ENCODE measurements at places on chromosomes 2 and 18.

DNA sequence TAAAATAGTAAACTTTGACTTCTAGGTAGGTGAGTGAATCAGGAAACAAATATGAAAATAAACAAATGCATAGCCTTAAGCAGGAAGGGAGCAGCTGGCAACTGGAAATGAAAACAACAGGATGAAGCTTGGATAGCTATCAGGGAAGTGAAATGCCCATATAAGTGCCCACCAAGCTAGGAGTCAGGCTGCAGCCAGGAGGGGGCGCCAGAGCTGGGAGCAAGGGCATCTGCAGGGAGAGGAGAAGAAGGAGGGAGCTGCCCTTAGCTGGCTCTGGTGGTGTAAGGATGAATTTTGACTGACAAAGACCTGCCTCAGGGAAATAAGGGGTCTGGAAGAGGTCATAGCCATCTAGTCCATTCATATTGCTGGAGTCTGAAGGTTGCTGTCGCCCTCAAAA is 298.3 kb downstream of the TDRD15 start:
- DNase-seq = peak; percentile 95

GRCh38 chr2:51350100-51350499 is 318.2 kb upstream of the NRXN1 start:
- DNase-seq = no peak

GRCh38 chr2:204306667-204307066 is 238.6 kb upstream of the PARD3B start:
- no peak for DNase-seq

GRCh38 chr2:231197706-231198290 is 633 bp upstream of the ARMC9 start:
- DNase-seq = no peak

DNA sequence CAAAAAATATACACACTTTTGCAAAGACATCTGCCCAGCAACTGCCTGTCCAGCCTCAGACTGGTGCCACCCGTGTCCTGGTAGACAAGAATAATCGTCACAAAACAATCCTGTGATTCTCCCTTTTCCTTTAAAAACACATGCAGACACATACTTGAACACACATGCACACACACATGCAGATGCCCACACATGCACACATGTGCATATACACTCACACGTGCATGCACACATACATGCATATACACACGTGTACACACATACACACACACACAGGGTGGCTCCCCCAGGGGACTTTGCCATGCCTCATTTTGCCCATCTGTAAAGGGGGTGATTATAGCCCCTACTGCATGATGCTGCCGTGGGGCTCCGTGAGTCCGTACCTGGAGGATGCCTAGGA is 24.9 kb upstream of the ALPP start:
- no peak for DNase-seq

- DNase-seq = peak; percentile 38
Observed at GRCh38 chr2:96156926-96157648, 11.8 kb upstream of the DUSP2 start.

DNA sequence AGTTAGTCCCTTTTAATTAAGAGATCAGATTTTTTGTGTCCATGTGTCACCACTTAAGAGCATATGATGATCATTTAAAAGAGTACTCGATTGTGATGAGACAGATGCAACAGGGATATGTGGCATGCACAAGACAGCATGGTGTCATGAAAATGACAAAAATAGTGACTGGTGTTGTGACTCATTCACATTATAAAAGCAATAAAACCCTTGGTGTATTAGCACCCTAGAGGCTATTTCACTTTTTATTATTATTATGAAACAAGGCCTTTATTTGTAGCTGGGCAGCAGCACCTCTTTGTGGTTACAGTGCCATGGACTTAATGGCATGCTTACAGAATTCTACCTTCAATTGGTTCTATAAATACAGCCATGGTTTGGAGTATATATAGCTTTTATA is 1296.0 kb upstream of the ZEB2 start:
- DNase-seq = no peak

DNA sequence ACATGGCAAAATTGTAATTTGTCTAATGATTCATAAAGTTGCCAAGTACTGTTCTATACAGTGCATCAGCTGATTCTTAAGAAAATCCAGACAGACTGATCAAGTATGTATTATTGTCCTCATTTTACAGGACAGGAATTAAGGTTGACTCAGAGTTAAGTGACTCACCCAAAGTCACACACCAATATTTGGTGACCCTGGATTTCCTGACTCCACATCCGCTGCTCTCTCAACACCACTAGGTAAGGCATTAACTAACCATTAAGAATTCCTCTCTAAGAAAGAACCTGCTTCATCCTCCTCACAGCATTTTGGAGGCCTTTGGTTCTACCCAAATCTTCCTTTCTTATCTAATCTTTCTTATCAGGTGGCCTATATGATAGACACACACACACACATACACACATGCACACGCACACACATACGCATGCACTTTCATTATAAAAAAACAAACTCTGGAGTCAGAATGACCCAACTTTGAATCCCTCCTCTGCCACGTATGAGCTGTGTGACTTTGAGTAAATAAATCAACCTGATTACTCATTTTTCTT is 150.8 kb downstream of the ANKRD44 start:
- no peak for DNase-seq

DNA sequence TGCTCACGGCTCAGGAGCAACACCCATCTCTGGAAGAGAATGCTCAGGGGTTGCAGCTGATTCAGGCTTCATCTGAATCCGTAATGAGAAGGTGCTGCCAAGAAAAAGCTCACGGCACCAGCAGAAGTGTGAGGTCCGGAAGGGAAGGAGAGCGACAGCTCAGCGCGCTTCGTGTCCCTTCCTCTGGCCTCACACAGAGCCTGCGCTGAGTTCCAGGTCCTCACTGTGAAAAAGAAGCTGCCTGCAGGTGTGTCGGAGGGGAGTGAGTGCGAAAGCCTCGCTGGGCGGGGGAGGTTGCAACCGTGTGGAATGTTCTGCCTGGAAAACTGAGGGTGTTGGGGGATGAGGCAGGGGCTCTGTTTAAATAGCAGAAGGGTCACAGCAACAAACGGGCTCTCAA is 76.2 kb upstream of the TWIST2 start:
- peak; percentile 38 for DNase-seq

DNA sequence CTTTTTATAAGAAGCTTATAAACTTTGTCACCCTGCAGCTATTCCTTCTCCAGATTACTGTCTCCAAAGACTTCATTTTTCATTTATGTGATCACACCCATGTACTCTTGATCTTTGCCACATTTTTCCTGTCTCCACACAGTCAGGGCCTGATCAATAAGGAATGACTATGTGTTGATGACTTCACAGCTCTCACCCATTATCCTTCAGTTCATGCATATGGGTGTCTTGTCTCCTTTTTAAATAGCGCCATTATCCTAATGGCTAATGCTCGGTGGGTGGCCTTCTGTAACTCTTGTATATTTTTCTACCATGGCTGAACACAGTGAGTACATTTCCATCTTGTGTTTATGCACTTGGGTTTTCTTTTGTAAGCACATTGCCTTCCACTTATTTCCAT is 335.7 kb upstream of the NRP2 start:
- DNase-seq = no peak
